ENCODE measurements at places on chromosomes 3 and 15.

GRCh38 chr3:104520228-104520655 is 846.5 kb upstream of the ALCAM start:
- peak; percentile 44 for DNase-seq

GRCh38 chr3:106033654-106034053 is 164.8 kb upstream of the CBLB start:
- DNase-seq: no peak

- no peak for DNase-seq
These were observed 128.1 kb upstream of the IL12A start for GRCh38 chr3:159860269-159861116.

DNA sequence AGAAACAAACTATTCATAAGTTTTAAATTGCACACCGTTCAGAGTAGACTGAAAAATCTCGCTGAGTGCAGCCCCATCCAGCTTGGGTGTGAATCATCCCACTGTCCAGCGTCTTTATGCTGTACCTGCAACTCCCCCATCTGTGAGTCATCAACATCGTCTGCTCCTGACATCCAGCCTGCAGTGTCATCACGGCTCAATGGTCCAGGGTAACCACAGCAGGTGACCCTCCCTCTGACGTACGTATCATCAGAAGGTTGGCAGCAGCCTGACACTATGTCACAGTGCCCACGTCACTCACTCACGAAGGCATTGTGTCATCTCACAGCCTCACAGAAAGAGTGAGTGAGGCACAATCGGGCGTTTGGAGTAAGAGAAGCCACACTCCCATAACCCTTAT is 65.2 kb downstream of the TPRA1 start:
- DNase-seq: no peak

All from GM20000 (cell line).